Thoracic aorta (tissue), 2 donors: ENCODE measurements at places on chromosomes 5 and 9.

DNA sequence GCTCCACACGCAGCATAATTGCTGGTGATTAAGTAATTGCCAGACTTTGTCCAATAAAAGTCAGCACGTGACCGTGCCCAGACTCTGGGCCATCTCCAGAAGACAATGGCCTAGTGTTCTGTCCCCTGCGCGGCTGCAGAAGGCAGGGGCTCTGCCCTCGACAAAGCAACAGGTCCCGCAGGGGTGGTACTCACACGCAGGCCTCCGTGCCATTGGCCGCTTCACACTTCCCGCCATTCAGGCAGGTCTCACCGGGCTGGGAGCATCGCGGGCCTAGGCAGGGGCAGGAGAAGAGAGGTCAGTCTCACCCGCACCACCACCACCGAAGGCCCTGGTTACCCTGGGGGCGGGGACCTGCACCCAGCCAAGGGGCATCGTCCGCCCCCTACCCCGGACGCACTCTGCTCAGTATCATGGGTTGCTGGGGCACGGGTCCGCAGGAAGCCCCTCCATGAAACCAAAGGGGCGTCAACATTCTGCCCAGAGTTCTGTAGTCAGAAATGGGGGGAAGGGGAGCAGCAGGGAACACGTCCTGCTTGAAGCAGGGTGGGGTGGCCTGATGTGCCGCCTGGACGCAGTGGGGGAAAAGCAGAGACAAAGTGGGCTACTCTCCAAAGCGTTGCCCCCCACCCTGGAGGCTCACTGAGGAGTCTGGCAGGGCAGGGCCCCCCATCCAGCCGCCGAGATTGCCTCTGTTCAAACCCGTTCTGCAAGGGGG lies 1.9 kb downstream of the NOTCH1 start:
- no peak for DNase-seq

- DNase-seq: no peak
These were observed 56.4 kb upstream of the FANCC start for GRCh38 chr9:95373782-95374487.

GRCh38 chr5:143454936-143455516 lies 51.5 kb upstream of the NR3C1 start:
- no peak for DNase-seq

GRCh38 chr5:100691548-100691947 lies 156.4 kb downstream of the FAM174A start:
- DNase-seq: no peak

DNA sequence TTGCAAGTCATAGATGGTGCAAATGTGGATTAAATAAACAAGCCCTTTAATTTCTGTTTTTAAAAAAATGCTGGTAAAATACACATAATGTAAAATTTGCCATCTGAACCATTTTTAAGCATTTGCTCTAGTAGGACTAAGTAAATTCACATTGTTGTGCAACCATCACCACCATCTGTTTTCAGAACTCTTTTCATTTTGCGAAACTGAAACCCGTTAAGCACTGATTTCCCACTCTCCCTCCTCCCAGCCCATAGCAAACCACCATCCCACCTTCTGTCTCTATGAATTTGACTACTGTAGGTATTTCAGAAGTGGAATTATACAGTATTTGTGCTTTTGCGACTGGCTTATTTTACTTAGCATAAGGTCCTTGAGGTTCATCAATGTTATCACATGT lies 103.3 kb upstream of the CNTLN start:
- DNase-seq: no peak

GRCh38 chr9:84145780-84146179 lies 165.2 kb downstream of the RMI1 start:
- no peak for DNase-seq

DNA sequence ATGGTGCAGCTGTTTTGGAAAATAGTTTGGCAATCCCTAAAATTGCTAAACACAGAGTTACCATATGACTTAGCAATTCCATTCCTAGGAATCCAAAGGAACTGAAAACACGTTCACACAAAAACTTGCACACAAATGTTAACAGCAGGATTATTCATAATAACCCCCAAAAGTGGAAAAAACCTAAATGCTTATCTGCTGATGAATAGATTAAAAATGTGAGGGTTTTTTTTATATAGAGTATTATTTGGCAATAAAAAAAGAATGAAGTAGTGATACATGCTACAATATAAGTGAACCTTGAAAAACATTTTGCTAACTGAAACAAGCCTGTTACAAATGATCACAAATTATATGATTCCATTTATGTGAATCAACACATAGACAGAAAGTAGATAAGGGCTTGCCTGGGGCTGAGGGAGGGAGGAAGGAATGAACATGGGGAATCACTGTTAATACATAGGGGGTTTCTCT lies 45.1 kb upstream of the TRIO start:
- no peak for DNase-seq

DNA sequence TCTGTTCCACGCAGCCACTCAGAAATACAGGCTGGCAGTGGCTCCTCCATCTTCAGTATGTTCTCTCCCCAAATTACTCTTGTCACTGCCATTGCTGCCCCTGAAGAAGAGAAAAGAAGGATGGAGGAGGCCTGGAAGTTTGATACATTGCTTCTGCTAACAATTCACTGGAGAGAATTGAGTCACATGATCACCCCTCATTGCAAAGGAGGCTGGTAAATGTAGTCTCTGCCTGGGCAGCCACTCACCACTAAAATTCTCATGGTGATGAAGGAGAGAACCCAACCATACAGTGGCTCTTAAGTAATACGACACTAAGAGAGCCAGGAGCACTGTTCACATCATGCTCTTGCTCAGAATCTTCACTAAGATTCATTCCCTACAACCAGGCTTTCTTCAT lies 112.0 kb downstream of the DOCK8 start:
- no peak for DNase-seq

GRCh38 chr5:179258922-179259730 lies 86.1 kb downstream of the ADAMTS2 start:
- no peak for DNase-seq
